Right lobe of liver (tissue), 6 donors: ENCODE measurements at places on chromosomes 7 and 10. TPM values are rescaled to one million over a fixed set of nuclear protein-coding genes. Genes with fewer than 3 reads are reported as not detected.
A peak's percentile ranks its signal among the peaks of the same experiment; 100 is the strongest.

GRCh38 chr10:23994459-23995046 is 214.4 kb upstream of the KIAA1217 start:
- DNase-seq: peak; percentile 64
- no peak overlapping the region for H3K4me3 ChIP-seq
- no peak overlapping the region for H3K27ac ChIP-seq
- H3K27me3 ChIP-seq: no peaks in the 10 kb centered on the region

MMP21 gene
- total RNA-seq: not detected

- no peaks in the 10 kb centered on the region for H3K36me3 ChIP-seq
- H3K4me3 ChIP-seq: no peak overlapping the region
- H3K4me1 ChIP-seq: no peaks in the 10 kb centered on the region
- H3K27ac ChIP-seq: peak overlapping the region; percentile 56
- DNase-seq: no peak
These were observed 89.3 kb downstream of the NPSR1 start for GRCh38 chr7:34747176-34747781.

GRCh38 chr10:30573721-30574431 is 55.7 kb downstream of the LYZL2 start:
- H3K27me3 ChIP-seq: no peaks in the 10 kb centered on the region
- peaks cover 5% of the 10 kb centered on the region for H3K4me1 ChIP-seq
- DNase-seq: no peak
- no peaks in the 10 kb centered on the region for H3K36me3 ChIP-seq
- no peak overlapping the region for H3K4me3 ChIP-seq

- H3K27me3 ChIP-seq: no peaks in the 10 kb centered on the region
- H3K4me1 ChIP-seq: no peaks in the 10 kb centered on the region
- DNase-seq: no peak
- no peak overlapping the region for H3K27ac ChIP-seq
- H3K36me3 ChIP-seq: no peaks in the 10 kb centered on the region
- H3K4me3 ChIP-seq: no peak overlapping the region
These were observed 111.1 kb upstream of the FAM171A1 start for GRCh38 chr10:15482156-15482555.

DNA sequence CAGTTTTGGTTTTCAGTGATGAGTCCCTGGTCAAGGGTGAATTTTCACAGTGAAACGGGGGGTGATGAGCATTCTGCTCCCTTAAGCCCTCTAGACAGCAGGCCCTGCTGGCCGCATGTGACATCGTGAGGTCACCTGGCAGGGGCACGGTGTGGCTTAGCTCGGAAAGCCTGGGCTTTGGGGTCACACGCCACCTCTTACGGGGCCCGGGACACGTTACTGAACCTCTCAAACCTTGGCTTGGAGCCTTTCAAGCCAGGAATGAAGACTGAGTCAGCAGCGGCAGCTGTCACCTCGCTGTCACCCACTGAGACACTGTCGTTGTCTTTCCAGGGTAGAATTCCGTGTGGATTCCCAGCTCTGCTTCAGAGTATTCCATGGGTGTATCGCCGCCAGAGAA is 4.1 kb downstream of the GET4 start:
- no peaks in the 10 kb centered on the region for H3K27me3 ChIP-seq
- H3K36me3 ChIP-seq: no peaks in the 10 kb centered on the region
- no peak overlapping the region for H3K4me3 ChIP-seq
- peaks cover 5% of the 10 kb centered on the region for H3K4me1 ChIP-seq

DNA sequence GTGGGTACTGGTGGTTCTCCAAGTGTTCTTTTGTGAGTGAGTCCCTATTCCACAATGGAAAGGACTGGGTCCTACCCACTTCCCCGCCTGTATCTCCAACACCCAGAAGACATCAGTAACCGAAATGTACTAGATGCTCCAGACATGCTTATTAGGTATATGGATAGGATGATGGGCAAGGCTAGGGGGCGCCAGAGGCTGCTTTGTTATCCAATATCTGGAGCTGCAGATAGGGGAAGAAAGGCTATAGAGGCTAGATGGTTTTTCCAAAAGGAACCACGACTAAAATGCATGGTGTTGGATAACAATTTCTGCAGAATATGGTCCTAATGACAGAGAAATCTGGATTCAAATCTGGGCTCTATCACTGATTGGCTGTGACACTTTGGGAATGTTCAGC is 56.2 kb upstream of the TM9SF3 start:
- no peaks in the 10 kb centered on the region for H3K27me3 ChIP-seq
- H3K27ac ChIP-seq: no peak overlapping the region
- no peak overlapping the region for H3K4me3 ChIP-seq
- DNase-seq: peak; percentile 88
- peaks cover 36% of the 10 kb centered on the region for H3K4me1 ChIP-seq
- H3K36me3 ChIP-seq: peaks cover 18% of the 10 kb centered on the region

DNA sequence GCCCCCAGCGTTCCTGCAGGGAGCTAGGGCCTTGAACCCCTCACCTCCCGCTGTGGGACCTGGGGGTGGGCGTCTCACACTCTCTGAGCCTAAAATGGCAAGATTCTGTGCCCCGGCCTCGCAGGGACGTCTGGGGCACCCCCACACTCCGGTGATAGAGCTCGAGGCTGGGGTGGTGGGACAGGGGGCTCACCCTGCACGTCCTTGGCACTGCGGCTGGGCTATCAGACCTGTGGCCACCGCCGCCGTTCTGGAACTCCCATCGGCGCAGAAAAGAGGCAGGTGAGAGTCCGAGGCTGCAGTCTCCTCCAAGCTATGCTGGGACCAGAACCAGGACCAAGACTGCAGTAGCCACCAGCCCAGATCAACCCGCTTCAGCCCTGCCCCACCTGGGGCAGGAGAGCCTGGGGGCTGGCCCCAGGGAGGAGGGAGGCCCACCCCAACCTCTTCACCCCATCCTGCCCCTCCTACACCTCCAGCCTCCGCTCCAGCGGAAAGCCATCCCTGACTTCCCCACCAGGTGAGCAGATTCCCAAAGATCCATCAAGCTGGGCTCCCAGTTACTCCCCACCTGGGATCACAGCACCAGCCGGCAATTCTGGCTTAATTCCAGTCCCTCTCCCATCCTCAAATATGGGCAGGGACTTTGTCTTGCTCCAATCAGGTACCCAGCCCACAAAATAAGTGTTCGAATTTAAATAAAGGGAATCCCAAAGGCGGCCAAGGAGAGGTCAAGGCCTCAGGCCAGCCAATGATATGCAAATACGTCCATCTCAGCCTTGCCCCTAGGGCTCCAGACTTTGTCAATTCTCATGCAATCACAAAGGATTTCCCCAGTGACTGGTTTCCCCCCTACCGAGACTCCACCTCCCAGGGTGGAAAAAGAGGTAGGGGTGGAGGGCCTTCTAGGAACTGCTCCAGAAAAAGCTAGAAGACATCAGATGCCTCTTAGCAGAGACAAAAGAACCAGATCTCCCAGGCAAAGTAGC is 16.4 kb downstream of the TNRC18 start:
- no peaks in the 10 kb centered on the region for H3K4me1 ChIP-seq
- no peak overlapping the region for H3K4me3 ChIP-seq
- no peak for DNase-seq
- H3K27ac ChIP-seq: no peak overlapping the region
